ENCODE measurements at places on chromosomes 1 and 21. TPM values are rescaled to one million over a fixed set of nuclear protein-coding genes. Genes with fewer than 3 reads are reported as not detected.

Gene PLA2G2F
- not detected for total RNA-seq

Gene CLDN19
- total RNA-seq = not detected

Gene PRAMEF4
- total RNA-seq = not detected

Gene YBEY
- total RNA-seq = 5.3 TPM

Gene C1orf226
- 0.13 TPM for total RNA-seq

Gene NID1
- total RNA-seq = 328 TPM

DNA sequence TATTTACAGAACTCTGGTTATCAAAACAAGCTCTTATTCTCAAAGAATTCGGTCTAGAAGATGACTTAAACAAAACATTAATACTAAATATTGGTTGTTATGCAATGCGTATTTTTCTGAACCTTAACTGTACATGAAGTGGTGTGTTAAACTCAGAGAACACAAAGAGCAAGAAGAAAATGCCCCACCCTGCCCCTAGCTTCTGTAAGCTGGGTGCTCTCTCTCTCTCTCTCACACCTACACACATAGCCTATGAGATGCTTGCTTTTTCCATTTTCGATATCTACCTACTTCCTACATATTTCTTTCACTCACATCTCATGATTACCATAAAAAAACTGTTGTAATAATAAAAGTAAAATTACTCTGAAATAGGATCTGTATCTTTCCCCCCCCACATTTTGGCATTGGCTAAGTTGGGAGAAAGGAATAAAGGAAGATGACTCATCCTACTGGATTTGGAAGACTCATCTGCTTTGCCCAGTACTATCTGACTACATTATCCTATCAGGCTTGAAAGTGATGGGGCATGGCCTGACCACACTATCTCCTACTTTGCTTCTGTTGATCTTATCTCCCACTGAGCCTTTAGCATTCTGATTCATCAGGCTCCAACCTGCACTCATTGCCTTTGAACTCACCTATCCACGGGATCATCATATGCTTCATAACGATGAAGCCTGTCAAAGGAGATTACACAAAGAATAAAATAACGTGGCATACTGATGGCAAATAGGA lies 2.9 kb downstream of the CRYZ start:
- peak; percentile 28 for DNase-seq

DNA sequence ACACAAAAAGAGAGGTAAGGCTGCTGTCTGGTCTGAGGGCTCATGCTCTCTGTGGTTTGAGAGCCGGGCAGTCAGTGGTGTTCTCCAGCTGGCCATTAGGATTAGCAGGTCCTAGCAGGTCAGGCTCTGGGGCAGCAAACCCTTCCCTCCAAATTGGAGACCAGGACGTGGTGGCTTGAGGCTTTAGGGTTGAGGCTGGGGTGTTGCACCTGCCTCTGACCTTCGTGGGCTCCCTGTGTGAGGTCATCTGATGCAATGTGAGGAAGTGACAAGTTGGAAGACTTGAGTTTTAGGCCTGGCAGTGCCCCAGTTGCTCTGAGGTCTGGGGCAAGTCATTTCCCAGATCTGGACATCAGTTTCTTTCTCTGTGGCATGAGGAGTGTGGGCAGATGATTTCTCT lies 24.4 kb downstream of the SZRD1 start:
- DNase-seq = no peak

DNA sequence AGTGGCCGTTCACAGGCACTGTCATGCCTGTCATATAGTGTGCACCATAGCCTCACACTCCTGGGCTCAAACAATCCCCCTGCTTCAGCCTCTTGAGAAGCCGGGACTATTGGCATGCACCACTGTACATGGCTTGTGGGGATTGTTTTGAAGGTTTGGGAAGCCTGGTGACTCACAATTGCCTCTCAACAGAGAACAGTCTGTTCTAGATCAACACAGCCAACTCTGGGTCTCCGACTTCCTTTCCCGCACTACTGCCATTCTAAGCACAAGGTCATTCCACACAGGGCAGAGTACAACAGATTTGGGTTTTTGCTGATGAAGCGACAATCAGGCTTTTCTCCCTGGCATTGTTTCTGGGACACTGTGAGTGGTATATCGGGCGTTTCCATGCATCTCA lies 15.5 kb upstream of the AHCTF1 start:
- DNase-seq = peak; percentile 94

DNA sequence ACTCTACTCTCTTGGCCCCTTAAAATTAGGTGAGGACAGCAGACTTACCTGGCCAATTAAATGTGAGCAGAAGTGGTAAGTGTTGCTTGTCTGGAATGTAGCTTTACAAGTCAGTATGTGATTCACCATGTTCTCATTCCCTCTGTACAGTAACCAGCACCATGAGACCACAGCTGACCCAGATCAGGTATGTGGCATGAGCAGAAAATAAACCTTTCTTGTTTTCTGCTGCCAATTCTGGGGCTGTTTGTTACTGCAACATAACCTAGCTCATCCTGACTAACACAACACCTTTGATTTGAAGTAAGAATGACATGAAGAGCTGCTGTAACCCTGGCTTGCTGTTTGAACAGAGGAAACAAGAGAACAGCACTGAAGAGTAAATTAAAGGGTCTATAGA lies 24.9 kb downstream of the ITPKB start:
- no peak for DNase-seq

GRCh38 chr1:225544924-225545323 lies 108.0 kb downstream of the ENAH start:
- no peak for DNase-seq

DNA sequence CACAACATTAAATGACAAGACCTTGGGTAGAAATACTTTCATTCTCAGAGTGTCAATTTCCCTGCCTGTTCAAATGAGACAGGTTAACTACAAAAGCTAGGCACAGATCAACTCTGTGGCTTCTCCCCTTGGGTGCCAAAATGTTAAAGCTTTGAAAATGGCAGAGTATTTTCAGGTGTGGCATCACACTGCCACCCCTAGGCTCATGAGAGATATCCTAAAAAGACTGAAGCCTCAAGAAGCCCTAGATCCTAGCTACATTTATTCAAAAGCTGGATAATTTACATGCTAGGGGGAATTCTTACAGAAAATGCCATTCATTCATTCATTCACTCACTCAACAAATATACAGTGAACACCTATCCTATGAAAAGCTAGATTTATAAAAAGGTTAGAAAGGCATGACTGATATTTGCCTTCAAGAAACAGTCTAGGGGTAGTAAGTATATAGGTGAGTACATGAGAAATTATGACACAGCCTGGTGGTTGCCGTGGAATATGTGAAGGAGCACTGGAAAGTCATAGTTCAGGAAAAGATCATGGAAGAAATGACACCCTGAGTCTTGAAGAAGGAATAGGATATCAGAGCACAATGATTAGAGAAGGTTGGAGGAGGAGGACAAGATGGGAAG lies 15.9 kb upstream of the RAB4A start:
- peak; percentile 20 for DNase-seq

- DNase-seq = no peak
These were observed 36.1 kb downstream of the CCDC185 start for GRCh38 chr1:223429313-223429731.

- DNase-seq = no peak
These were observed 234.3 kb upstream of the NFIA start for GRCh38 chr1:60847855-60848582.

GRCh38 chr1:228751360-228752098 lies 16.2 kb downstream of the RHOU start:
- no peak for DNase-seq

GRCh38 chr1:163071405-163072255 lies 2.5 kb downstream of the RGS4 start:
- DNase-seq = peak; percentile 31

GRCh38 chr1:37410815-37411214 lies 63.6 kb upstream of the ZC3H12A start:
- DNase-seq = peak; percentile 39

DNA sequence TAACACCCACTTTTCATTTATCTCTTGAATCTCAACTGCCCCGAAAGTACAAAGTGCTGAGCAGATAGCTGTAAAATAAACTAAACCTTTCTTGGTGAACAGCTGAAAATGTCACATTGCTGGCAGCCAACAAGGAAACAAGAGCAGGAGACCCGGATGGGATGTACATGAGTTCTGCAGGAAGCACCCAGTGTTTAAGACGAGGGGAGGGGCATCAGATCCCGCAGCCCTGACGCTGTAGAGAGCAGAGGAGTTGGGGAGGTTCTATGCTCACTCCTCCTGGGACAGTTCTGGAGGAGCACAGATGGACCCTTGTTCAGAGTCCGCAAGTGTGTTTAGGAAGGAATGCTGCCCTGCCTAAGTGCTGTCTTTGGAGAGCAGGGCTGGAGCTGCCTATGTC lies 32.0 kb upstream of the EPHA8 start:
- no peak for DNase-seq

- DNase-seq = no peak
These were observed 2.5 kb downstream of the MPZ start for GRCh38 chr1:161307230-161307768.

DNA sequence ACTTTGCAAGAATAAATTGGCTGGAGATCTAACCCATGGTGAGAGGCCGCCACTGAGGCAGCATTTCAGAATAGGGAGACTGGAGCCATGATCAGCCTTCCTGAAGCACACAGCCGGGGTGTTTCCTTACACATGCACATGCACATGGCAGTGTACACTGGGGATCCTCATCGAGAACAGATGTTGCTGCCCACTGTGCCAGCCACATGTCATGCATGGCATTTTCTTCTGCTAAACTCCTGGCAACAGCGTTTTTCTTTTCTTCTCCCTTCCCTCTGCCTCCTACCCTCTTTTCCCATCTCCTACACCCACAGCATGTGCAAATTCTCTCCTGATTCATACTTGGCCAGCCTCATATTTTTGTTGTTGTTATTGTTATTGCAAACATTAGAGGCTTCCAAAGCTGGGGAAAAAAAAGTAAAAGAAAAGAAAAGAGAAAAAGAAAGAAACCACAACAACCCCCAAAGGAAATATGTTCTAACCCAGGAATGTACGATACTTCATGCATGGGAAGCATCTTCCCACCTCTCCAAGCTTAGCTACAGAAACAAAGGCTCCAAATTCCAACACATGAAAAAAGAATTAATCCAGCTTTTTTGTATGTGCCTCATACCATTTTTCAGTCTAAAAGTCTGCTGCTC lies 344.0 kb downstream of the ASTN1 start:
- DNase-seq = no peak

DNA sequence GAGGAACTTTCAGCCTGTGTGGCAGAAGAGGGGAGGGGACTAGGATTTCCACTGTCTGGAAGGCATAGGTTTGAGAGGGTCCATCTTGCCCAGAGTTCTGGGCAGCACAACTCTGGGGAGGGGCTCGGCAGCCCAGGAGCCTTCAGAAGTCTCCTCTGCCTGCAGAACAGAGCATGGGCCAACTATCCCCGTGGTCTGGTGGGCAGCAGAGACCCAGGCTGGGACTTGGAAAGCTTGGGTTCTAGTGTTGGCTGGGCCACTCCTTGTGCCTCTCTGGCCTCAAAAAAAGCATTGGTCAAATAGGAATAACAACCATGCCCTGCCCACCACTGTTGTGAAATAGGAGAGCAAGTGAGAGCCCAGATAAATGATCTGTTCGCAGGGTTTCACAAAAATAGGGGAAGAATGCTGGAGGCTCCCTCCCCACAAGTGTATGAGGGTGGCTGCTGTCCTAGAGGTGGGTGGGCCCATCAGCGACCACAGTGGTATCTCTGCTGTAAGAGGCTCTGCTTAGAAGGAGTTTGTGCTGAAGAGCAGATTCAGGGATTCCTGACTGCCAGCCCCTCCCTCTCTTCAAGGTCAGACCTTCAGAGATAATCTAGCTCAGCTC lies 8.9 kb downstream of the EPHA10 start:
- no peak for DNase-seq

GRCh38 chr1:65493802-65494201 lies 73.3 kb downstream of the LEPR start:
- no peak for DNase-seq

Data from dermis microvascular lymphatic vessel endothelial cell (primary cell).